Putamen (tissue), 1 donor: ENCODE measurements at places on chromosomes 5 and 9.

DNA sequence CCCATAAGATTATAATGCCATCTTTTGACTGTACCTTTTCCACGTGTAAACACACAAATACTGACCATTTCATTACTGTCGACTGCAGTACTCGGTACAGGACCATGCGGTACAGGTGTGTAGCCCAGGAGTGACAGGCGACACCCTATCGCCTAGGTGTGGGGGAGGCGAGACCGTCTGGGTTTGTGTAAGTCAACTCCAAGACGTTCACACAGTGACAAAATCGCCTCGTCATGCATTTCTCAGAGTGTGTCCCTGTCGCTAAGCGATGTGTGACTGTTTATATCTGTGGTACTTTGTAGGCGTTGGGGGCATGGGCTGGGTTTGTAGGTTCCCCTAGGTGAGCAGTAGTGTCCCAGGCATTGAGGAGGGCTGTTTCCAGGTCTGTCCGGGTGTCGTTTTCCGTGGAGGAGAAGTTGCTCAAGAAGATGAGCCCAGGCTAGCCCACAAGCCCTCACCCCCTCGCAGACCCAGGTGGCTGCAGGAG, 20.3 kb downstream of the NEK6 start:
- no peak for DNase-seq

- DNase-seq, result no peak
Observed at GRCh38 chr9:6382681-6383080, 30.3 kb upstream of the UHRF2 start.

- DNase-seq, result no peak
Observed at GRCh38 chr9:36922548-36922947, 111.5 kb downstream of the PAX5 start.

GRCh38 chr5:135739383-135739981, 95.0 kb upstream of the SLC25A48 start:
- no peak for DNase-seq

- DNase-seq, result no peak
Observed at GRCh38 chr9:106745457-106745856, 117.5 kb upstream of the ZNF462 start.
